ENCODE measurements at places on chromosomes 6 and 20.

GRCh38 chr20:61118429-61119224 is 133.4 kb upstream of the CDH4 start:
- DNase-seq: no peak

DNA sequence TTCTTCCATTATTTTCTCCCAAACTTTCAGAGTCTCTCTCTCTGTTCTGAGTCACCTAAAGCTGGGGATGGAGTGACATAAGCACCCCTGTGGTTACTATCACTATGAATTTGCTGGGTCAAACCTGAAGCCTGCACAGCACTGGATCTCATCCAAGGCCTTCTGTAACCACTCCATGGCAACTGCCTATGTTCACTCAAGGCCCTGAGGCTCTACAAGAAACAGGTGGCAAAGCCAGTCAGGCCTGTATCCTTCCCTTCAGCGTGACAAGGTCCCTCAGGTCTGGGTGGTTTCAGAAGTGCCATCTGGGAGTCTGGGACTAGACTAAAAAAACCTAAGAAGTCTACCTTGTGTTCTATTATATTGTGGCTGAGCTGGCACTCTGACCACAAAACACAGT is 1278.8 kb upstream of the EYS start:
- no peak for DNase-seq

DNA sequence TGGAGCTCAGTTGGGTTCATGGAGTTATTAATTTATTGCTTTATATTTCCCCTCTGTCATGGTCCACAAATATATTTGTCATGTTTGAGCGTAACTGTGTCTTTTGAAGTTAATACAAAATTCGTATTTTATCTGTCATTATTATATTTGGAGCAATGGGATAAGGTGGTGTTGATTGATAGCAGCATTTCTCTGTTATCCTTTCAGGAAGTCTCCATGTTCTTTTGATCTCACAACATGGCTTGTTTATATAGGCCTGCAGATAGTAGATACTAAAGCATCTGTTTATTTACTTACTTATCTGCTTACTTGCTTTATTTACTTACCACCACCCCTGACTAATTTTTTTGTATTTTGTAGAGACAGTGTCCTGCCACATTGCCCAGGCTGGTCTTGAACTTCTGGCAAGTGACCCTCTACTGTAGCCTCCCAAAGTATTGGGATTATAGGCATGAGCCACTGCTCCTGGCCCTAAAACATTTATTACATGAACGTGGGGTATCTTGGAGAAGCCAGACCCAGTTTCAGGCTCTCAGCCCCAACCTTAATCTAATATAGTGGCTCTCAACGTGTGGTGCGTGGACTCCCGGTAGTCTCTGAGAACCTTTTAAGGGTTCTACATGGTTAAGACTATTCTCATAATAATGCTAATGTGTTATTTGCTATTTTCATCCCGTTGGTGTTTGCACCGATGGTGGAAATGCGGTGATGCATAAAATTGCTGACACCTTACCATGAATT is 104.2 kb downstream of the NCOA3 start:
- DNase-seq: peak; percentile 43

DNA sequence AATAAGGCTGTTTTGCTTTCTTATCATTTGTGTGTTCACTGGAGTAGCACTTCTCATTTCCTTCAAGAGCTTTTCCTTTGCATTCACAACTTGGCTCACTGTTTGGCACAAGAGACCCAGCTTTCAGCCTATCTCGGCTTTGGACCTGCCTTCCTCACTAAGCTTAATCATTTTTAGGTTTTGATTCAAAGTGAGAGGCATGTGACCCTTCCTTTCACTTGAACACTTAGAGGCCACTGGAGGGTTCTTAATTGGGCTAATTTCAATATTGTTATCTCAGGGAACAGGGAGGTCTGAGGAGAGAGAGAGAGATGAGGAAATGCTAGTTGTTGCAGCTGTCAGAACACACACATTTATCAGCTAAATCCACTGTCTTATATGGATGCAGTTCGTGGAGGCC is 82.9 kb upstream of the SCAF8 start:
- no peak for DNase-seq

- DNase-seq: no peak
These were observed 59.4 kb downstream of the PDSS2 start for GRCh38 chr6:107399935-107400334.

DNA sequence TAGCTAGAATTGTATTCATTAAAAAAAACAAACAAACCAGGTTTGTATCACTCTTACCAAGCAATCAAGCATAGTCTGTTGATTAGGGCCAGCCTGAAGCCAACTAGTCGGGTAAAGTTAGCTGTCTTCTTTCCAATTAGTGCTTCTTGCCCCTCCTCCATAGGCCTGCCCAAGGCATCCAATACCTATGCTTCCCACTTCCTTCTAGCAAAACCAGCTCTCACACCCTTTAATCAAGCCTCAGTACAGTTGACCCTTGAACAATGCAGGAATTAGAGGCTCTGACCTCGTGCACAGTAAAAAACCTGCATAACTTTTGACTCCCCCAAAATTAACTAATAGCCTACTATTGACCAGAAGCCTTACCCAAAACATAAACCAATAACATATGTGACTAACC is 119.1 kb upstream of the DTNBP1 start:
- DNase-seq: no peak

DNA sequence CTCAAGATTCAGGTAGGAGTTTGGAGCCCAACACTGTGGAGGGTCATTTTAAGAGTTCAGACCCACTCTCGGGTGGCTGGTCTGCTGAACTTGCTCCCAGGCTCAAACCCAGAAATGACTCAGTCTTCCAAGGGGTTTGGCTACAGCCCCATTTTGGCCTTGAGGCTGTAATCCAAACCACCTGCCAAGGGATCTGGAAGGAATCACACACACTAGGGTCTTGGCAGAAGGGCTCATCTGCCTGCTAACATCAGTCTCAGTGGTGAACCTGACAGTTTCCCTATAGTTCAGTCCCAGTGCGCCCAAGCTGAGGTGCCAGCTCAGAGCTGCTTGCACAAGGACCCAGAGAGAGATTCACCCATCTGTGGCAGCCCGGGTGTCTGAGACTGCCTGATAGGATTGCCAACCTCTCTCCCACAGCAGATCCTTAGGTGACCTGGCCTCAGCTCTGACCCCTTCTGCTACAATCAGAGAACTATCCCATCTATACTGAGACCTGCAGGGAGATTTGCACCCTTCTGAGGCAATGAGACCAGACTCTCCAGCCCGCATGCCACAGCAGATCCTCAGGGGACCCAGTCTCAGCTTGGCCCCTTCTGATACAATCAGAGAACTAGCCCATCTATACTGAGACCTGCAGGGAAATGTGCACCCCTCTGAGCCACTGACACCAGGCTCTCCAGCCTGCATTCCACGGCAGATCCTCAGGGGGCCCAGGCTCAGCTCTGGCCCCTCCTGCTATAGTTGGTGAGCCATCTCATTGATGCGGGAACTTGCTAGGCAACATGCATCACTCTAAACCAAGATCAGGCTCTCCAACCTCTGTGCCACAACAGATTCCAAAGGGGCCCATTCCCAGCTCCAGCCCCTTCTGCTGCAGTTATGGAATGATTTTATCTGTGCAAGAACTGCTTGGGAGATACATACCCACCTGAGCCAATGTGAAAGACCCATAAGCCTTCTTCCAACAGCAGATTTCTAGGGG is 48.2 kb downstream of the THBS2 start:
- no peak for DNase-seq

DNA sequence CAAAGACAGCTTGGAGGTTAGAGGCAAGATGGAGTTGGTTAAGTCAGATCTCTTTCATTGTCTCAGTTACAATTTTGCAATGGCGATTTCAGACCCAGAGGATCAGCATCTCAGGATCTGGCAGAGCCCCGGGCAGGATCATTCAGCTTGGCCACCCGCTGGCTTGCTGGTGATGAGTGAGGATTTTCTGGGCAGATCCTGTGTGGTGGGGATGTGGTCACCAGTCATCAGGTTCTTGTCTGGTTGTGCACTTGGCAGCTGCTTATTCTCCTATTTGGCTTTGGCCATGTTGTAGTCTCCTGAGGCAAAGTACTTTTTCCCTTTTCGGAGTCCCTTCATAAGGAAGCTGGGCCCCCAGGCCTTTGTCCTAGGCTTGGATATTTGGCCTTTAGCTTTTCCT is 953.9 kb downstream of the KIF16B start:
- no peak for DNase-seq

GRCh38 chr6:101114703-101115102 is 233.6 kb upstream of the ASCC3 start:
- DNase-seq: no peak

DNA sequence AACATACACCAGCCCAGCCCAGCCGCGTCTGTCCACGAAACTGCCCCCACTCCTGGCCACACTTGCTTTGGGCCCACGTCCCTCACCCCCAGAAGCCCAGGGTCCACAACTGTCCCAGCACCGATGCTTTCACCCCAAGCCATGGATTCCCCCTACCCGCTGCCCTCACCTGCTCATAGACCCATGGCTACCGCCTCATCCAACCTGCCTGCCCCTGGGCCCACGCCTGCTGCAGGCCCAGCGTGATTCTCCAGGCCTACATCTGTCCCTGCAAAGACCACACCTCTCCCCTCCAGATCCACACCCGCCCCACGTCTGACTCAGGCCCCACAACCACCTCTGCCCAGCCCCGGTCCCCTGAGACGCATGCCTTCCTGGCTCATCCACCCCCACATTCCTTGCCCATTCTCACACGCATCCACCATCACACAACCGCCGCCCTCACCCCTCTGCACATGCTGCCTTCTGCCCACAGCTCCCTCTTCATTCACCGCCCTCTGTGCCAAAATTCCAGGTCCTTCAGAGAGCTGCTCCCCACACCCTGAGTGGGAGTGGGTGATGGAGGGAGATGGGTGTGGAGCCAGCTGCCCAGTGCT is 86.7 kb downstream of the GRM4 start:
- DNase-seq: no peak

DNA sequence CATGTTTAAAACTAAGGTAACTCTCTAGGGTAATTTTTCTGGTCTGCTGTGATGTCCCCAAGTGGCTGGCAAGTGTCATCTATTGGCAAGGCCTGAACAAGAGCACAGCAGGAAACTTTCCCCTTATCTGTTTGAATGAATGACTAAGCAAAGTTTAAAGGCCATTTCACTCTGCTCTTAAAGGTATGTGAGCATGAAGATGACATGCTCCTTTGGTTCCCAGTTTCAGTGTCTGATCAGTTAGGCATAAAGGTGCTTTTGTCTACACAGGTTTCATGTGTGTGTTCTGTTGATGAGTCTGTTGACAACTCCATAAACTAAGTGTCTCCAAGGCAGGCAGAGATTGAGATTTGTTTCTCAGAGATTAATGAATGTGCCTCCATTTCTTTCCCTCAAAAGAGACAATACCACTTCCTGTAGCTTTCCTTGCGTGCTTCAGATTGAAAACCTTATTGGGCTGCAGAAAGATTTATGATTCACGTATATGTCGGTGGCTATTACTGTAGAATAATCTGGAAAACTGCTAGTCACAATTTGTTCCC is 83.9 kb downstream of the MAP3K7 start:
- DNase-seq: no peak

Data from CMK (cell line).